Activated B cell treated with CpG ODN at 0.5 μM for 24 hours (primary cell): ENCODE measurements at places on chromosomes 12 and 14. TPM values are rescaled to one million over a fixed set of nuclear protein-coding genes. Genes with fewer than 3 reads are reported as not detected.
A peak's percentile ranks its signal among the peaks of the same experiment; 100 is the strongest.

VPS37B gene
- 51.4 and 54.1 TPM in 2 replicates for total RNA-seq

METTL17 gene
- 94.2 and 94.7 TPM in 2 replicates for total RNA-seq

PLCZ1 gene
- total RNA-seq, result not detected in 2 replicates

PLEKHH1 gene
- 0.20 and 0.61 TPM in 2 replicates for total RNA-seq

ADAM21 gene
- 0.11 and 0.12 TPM in 2 replicates for total RNA-seq

KLHL33 gene
- 0.42 and 0.53 TPM in 2 replicates for total RNA-seq

GRCh38 chr14:23070262-23071129 is 13.2 kb upstream of the CDH24 start:
- no peak for DNase-seq
- H3K36me3 ChIP-seq, result peaks cover 78% of the 10 kb centered on the region
- no peaks in the 10 kb centered on the region for H3K27me3 ChIP-seq

DNA sequence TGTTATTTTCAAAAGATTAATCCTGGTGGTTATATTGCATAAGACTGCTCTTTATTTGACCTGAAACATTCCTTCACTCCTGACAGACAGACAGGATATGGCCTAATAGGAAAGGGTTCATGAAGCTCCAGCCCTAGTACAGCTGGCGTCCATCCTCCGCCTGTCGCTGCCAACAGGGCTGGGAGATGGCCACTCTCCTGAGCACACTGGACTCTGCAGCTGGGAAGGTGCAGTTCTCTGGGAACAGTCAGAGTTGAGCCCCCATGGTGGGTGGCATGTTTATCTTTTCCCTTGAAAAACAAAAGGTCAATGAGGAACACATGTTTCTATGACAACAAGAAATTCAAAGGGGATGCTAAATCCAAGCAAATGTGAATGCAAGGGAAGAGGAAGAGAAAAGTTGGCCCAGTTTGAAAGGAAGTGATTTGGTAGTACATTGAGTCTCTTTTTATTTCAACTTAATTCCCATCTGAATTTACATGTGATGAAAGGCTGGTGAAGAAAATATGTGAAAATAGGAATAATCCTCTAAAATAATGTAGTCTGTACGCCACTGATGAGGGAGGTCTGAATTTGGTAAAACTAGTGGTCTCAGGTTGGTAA is 89.9 kb upstream of the DCN start:
- no peaks in the 10 kb centered on the region for H3K36me3 ChIP-seq
- H3K4me3 ChIP-seq, result no peak overlapping the region
- H3K4me1 ChIP-seq, result no peaks in the 10 kb centered on the region
- no peaks in the 10 kb centered on the region for H3K27me3 ChIP-seq

DNA sequence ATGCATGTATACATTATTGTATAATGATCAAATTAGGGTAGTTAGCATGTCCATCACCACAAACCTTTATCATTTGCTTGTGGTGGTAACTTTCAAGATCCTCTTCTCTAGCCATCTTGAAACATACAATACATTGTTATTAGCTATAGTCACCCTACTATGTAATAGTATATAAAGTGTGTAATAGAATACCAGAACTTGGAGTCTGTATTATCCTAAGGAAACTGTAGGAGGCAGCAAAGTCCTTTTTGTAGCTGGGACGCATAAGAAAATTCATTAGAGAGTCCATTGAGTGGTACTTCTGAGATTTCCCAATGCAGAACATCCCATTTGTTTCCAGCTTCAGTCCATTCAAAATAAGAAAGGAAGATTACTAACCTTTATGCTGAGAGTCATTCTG is 325.9 kb upstream of the LRFN5 start:
- H3K36me3 ChIP-seq, result no peaks in the 10 kb centered on the region
- no peaks in the 10 kb centered on the region for H3K27me3 ChIP-seq
- H3K27ac ChIP-seq, result no peak overlapping the region
- H3K4me1 ChIP-seq, result no peaks in the 10 kb centered on the region

DNA sequence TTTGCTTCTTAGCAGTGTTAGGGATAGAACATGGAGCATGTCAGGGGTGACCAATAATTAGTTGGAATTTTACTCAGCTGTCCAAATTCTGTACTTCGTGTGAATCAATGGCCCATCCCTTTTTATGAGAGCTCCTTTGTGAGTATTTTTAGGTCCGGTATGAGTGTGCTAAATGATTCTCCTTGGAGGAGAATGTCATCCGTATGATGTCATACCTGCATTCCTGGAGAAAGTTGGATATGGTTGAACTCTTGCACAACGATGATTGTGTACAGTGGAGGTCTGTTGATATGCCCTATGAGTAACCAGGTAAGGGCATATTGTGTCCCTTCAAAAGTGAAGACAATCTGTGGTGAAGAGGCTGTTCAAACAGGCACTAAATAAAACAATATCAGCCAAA is 400.8 kb downstream of the GXYLT1 start:
- no peak overlapping the region for H3K4me3 ChIP-seq
- H3K36me3 ChIP-seq, result no peaks in the 10 kb centered on the region
- H3K27ac ChIP-seq, result no peak overlapping the region
- H3K27me3 ChIP-seq, result no peaks in the 10 kb centered on the region
- no peak for DNase-seq

GRCh38 chr12:62933602-62934238 is 1.2 kb downstream of the PPM1H start:
- peaks cover 37% of the 10 kb centered on the region for H3K27me3 ChIP-seq
- no peaks in the 10 kb centered on the region for H3K36me3 ChIP-seq
- H3K27ac ChIP-seq, result no peak overlapping the region
- DNase-seq, result no peak

DNA sequence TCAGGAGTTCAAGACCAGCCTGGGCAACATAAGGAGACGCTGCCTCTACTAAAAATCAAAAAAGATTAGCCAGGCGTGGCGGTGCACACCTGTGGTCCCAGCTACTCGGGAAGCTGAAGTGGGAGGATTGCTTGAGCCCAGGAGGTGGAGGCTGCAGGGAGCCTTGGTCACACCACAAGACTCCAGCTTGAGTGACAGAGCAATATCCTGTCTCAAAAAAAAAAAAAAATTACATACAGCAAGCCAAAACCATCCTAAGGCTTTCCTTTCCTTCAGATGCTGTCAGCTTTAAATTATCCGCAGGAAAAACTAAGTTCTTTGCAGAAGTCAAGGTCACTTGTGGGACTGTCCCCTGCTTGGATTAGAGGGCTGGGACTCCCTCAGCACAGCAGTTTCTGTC is 1.3 kb downstream of the CS start:
- DNase-seq, result no peak
- H3K4me1 ChIP-seq, result peaks cover 59% of the 10 kb centered on the region
- no peaks in the 10 kb centered on the region for H3K27me3 ChIP-seq
- H3K27ac ChIP-seq, result peak overlapping the region; percentile 97
- H3K36me3 ChIP-seq, result peaks cover 30% of the 10 kb centered on the region

DNA sequence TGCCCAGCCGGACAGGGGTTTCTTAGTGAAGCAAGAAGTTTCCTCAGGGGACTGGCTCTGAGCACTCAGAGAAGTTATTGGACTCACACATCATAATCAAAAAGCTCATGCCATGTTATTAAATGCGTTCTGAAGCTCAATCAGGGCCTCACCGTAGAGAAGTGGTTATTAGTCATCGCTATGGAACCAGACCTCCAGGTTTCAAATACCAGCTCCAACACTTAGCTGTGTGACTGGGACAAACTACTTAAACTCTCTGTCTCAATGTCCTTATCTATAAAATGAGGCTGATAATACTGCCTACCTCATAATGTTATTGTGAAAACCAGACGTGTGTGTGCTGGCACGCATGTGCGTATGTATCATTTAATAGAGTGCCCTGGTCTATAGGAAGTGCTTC is 7.3 kb downstream of the STAT6 start:
- H3K4me3 ChIP-seq, result no peak overlapping the region
- H3K36me3 ChIP-seq, result peaks cover 92% of the 10 kb centered on the region
- DNase-seq, result no peak
- no peak overlapping the region for H3K27ac ChIP-seq
- H3K4me1 ChIP-seq, result peaks cover 41% of the 10 kb centered on the region

- H3K36me3 ChIP-seq, result no peaks in the 10 kb centered on the region
- H3K4me3 ChIP-seq, result no peak overlapping the region
- no peaks in the 10 kb centered on the region for H3K27me3 ChIP-seq
- H3K4me1 ChIP-seq, result no peaks in the 10 kb centered on the region
- H3K27ac ChIP-seq, result no peak overlapping the region
- no peak for DNase-seq
Observed at GRCh38 chr14:29222006-29222405, 455.4 kb downstream of the FOXG1 start.

- H3K36me3 ChIP-seq, result peaks cover 24% of the 10 kb centered on the region
- DNase-seq, result peak; percentile 58
- H3K4me3 ChIP-seq, result peak overlapping the region; percentile 96
- peak overlapping the region; percentile 93 for H3K27ac ChIP-seq
- H3K27me3 ChIP-seq, result no peaks in the 10 kb centered on the region
Observed at GRCh38 chr12:89707703-89708564, 704 bp downstream of the ATP2B1 start.

GRCh38 chr14:54918427-54918826 is 15.8 kb upstream of the GCH1 start:
- no peaks in the 10 kb centered on the region for H3K27me3 ChIP-seq
- no peak overlapping the region for H3K27ac ChIP-seq
- no peaks in the 10 kb centered on the region for H3K36me3 ChIP-seq
- DNase-seq, result no peak
- H3K4me3 ChIP-seq, result no peak overlapping the region

DNA sequence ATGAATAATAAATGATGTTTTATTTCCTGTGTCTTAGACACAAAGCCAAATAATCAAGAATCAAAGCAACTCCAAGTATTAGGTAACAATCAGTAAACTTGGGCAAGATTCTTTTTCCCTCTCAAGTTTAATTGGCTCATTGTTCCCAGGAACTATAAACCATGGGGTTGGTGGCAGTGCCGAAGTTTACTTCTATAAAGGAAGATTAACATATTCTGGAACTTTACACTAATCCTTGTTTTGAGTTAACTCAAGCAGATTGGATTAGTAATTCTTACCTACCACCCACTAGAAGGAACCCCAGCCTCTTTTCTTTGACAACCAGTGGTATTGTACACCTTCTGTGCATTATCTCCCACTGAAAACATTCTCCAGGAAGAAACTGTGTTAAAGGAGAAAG is 197.1 kb downstream of the EXOC5 start:
- no peak overlapping the region for H3K27ac ChIP-seq
- no peak for DNase-seq
- H3K4me1 ChIP-seq, result no peaks in the 10 kb centered on the region
- H3K36me3 ChIP-seq, result no peaks in the 10 kb centered on the region
- no peak overlapping the region for H3K4me3 ChIP-seq
- peaks cover 27% of the 10 kb centered on the region for H3K27me3 ChIP-seq

- no peak for DNase-seq
- H3K4me1 ChIP-seq, result no peaks in the 10 kb centered on the region
- no peak overlapping the region for H3K27ac ChIP-seq
- no peak overlapping the region for H3K4me3 ChIP-seq
- peaks cover 74% of the 10 kb centered on the region for H3K36me3 ChIP-seq
- H3K27me3 ChIP-seq, result no peaks in the 10 kb centered on the region
Observed at GRCh38 chr12:113903381-113903863, 62.7 kb downstream of the RBM19 start.

DNA sequence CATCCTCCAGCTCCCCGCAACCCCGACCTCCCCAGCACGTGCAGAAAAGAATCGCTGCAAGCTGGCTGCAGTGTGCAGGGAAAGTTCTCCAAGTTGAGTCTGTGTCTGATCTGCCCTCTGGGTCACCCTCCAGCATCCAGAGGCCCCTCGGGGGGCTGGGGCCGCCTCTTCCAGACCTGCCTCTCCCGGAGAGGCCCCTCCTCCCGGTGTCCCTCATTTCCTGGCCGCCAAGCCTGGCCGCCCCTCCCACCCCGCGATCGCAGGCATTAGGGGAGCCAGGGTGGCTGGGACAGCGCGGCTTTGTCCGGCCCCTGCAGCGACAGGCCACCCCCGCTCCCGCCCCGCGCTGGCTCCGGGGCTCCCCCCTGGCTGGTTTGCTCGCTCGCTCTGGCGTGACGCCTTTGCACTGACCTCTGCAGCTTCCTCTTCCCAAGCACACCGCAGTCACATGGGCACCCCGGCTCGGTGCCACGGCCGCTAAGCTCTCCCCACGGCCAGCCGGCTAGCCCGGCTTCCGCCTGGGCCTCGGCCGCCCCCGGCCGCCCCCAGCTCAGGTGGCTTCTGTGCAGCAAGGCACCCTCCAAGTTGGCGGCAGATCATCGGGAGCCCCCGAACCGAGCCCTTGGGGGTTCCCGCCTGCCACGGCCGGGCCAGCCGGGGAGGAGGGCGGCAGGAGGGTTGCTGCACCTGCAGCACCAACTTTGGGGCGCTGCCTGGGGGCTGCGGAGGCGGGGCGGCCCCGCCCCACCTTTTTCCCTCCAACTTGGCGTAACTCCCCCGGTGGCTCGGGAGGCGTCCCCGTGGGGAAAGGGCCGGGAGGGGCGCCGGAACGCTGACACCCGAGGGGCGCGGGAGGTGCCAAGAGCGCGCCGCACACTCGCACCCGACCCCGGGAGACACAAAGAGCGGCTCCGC is 43.7 kb downstream of the KDM2B start:
- H3K4me3 ChIP-seq, result peak overlapping the region; percentile 91
- peaks cover 20% of the 10 kb centered on the region for H3K36me3 ChIP-seq
- peaks cover 64% of the 10 kb centered on the region for H3K4me1 ChIP-seq
- H3K27me3 ChIP-seq, result no peaks in the 10 kb centered on the region
- peak; percentile 79 for DNase-seq
- H3K27ac ChIP-seq, result peak overlapping the region; percentile 93

- no peak overlapping the region for H3K4me3 ChIP-seq
- peak overlapping the region; percentile 2 for H3K27ac ChIP-seq
- no peak for DNase-seq
- H3K36me3 ChIP-seq, result no peaks in the 10 kb centered on the region
- peaks cover 49% of the 10 kb centered on the region for H3K4me1 ChIP-seq
Observed at GRCh38 chr12:92029136-92029535, 116.5 kb downstream of the BTG1 start.

GRCh38 chr12:114286145-114286544 is 119.8 kb downstream of the TBX5 start:
- H3K36me3 ChIP-seq, result no peaks in the 10 kb centered on the region
- no peaks in the 10 kb centered on the region for H3K4me1 ChIP-seq
- no peak overlapping the region for H3K27ac ChIP-seq
- no peak for DNase-seq

- no peak for DNase-seq
- no peak overlapping the region for H3K27ac ChIP-seq
- no peak overlapping the region for H3K4me3 ChIP-seq
Observed at GRCh38 chr14:102668291-102668873, 75.9 kb downstream of the RCOR1 start.

DNA sequence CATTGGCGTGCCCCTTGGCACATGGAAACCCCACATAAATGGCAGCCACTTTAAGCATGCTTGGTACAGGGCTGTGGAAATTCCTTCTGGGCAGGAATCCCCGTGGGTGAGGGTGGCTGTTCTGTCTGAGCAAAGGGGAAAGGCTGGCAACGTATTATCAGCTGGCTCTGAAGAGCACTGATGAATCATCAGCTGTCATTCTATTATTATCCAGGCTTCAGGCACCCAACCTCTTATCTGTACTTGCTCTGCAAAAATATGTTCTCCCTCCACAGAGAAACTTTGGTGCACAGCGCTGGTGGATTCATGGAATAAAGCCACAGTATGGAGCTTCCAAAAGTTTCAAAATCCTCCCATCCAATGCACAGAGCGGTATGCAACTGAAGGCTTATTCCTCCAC is 167.1 kb downstream of the TBX5 start:
- H3K4me1 ChIP-seq, result no peaks in the 10 kb centered on the region
- H3K4me3 ChIP-seq, result no peak overlapping the region
- no peaks in the 10 kb centered on the region for H3K36me3 ChIP-seq
- no peak overlapping the region for H3K27ac ChIP-seq
- peaks cover 2% of the 10 kb centered on the region for H3K27me3 ChIP-seq
- DNase-seq, result no peak
